Hippocampal formation (tissue), 2 donors: ENCODE measurements at places on chromosomes 5 and 9.

DNA sequence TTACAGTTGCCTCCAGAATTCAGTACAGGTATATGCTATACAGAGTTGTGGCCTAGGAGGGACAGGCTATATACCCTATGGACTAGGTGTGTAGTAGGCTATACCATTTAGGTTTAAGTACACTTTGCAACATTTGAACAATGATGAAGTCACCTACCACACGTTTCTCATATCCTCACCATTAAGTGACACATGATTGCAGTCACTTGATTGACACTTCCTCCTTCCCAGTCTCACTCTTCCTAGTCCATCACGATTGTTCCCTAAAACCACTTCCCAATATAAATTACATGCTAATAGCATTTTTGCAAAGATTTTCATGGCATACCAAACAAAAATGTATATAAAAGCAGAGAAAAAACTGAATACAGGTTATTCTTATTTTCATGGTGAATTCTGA, 312.2 kb downstream of the EPB41L4A start:
- no peak for DNase-seq

- peak; percentile 70 for DNase-seq
Observed at GRCh38 chr9:72454871-72455491, 66.4 kb upstream of the TMC1 start.

- DNase-seq: no peak
Observed at GRCh38 chr5:36734422-36734821, 128.0 kb downstream of the SLC1A3 start.

GRCh38 chr9:37880916-37881479, 22.9 kb downstream of the SLC25A51 start:
- DNase-seq: no peak

DNA sequence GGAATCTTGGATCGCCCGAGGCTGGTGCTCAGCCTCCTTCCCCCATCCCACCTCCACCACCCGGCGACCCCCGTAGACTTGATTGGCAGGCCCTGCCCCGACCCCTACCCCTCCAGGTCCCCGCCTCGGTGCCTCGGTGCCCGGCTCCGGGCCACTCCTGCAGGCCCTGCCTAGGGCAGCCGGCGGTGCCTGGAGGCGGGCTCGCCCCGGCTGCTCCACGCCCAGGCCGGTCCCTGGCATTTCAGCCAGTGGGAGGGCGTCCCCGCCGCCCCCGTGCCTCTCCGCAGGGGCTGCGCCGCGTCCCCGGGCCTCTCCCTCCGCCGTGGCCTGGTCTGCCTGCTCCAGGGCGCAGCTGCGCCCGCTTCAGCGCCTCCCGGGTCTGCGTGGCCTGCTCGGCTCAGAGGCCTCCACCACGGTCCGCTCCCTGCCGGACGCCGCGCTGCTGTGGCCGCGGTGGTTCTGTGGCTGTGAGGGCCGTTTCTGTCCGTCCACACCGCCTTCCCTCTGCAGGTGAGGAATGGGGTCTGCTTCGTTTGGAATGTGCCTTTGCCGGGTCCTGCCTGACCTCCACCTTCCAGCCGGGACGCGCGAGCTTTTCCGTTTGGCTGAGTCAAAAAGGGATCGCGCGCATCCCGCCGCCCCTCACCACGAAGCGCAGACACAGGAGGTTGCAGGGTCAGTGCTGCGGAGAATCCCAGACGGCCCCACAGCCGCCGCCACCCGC, 48.3 kb upstream of the IRX4 start:
- DNase-seq: peak; percentile 6

DNA sequence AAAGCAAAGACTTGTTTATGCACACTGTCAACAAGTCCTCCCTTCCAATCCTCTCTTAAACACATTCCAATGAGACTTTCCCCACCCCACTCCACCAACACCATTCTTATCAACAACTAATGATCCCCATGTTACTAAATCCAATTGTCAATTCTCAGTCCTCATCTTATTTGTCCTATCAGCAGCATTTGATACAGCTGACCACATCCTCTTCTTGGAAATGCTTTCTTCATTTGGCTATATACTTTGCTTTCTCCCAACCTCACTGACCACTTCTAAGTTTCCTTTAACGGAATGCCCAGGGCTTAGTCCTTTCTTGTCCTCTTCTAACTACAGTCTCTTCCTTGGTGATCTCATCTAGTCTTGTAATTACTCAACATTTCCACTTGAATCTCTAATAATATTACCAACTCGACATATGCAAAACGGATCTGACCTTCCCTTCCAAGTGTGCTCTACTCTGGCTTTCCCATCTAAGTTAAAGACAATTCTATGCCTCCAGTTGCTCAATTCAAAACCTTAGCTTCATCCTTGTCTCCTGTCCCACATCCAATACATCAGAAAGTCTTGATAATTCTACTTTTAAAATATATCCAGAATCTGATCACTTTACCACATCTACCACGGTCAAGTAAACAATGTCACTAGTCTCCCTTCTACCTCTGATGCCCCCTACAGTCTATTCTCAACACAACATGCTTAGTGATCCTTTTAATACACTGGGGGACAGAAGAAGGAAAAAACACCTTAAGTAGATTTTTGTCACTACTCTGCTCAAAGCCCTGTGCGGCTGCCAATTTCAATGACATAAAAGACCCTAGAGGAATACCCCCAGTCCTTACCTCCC, 25.5 kb downstream of the AGTPBP1 start:
- no peak for DNase-seq

GRCh38 chr5:58497921-58498320, 6.7 kb downstream of the GAPT start:
- DNase-seq: no peak

DNA sequence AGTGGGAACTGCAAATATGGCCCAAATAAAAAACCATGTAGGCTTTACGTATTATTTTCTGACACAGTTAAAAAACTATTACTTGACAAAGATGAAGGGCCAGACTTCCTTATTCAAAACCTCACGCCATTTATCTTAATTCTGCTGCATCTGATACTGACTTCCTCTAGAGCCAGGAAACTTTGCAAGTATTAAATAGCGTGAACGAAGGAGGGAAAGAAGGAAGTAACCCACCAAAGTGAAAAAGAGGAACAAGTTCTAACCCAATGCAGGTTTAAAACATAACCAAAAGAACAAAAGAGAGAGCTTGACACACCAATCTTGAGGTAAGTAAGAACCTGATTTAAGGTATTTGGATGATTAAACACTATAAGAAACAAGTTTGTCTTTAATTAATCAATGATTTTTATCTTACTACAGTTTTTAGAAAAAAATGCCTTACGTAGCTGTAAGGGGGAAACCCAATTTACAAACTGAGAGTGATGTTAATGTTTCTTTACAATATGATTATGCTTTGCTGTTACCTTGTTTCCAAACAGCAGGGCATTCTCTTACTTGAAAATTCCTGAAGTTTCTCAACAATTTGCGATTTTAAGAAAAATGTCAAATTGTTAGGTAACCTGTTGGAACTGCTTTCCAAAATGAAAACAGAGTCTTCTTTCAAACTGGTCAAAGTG, at the start of gene GAPT:
TSS of gene GAPT (plus strand) at position 220 of the 677 bp plus-strand sequence. CDS start 3,102 bp downstream, outside the sequence.
- no peak for DNase-seq

DNA sequence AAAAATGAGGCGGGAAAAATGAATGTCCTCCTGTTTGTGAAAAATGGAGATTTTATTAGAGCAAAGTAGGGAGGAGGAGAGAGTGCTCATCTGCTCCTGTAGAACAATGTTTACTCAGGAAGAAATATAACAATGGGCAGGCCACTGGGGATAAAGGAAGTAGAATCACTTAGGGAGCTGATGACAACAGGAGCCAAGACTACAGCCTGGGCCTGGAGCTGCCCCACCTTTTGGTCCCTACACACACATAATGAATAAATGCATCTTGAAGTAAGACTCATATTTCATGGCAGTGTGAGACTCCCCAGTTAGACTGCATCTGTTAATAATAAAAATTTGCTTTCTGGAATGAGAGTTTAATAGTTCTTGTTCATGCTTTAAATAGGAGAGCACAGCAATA, 1939.8 kb downstream of the EFNA5 start:
- DNase-seq: no peak

GRCh38 chr5:119269061-119269944, 86.5 kb upstream of the TNFAIP8 start:
- peak; percentile 24 for DNase-seq

GRCh38 chr9:109903515-109904138, 123.6 kb downstream of the PALM2AKAP2 start:
- DNase-seq: no peak

GRCh38 chr9:13759551-13759950, 480.1 kb upstream of the MPDZ start:
- DNase-seq: no peak

- no peak for DNase-seq
Observed at GRCh38 chr9:79581388-79581787, 9.6 kb downstream of the TLE4 start.

GRCh38 chr9:132482196-132482813, 72.3 kb downstream of the CFAP77 start:
- DNase-seq: no peak

DNA sequence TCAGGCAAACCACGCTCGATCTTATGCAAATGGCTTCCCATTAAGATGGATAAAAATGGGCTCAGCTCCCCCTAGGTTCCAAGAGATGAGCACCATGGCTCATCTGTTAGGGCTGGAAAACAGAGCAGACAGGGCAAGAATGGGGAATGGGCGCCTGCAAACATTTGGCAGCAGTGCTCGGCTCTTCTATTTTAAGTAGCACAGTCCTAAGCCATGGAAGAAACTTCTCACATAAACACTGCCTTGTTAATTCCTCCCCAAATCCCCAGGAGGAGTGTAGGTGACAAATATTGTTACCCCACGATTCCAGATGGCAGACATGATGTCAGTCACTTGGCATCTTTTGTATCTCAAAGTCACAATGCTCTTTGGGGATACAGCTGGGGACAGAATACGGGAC, 221.8 kb downstream of the ICE1 start:
- DNase-seq: no peak

DNA sequence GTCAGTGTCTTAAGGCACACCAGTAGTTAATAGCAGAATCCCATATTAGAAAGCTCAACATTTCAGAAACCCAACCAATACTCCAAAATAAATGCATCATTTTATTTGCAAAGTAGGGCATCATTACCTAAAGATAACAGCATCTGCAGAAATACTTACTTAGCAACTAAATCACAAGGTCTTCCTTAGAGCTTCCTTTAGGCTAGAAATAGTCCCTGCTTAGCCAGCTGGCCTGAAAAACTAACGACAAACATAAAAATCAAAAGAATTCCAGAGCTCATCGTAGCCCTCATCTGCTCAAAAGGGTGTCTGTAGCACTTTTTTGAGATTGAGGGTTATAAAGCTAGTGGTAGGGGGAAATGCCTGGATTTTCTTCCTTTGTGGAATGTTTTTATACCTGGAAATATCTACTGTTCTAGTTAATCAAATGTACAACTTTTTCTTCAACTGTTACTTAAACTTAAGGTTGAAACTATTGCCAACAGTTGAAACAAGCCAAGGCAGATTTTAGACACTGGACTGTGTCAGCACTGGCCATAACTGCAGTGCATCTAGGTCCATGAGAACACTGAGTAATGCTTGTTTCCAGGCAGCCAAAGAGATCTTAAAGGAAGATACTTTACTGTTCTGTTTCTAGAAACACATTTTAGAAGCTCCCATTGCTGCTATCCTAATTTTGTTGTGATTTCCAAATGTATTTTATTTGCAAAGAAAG, 129.4 kb upstream of the RASA1 start:
- peak; percentile 31 for DNase-seq

GRCh38 chr9:78031444-78031892, at the start of gene GNAQ:
Gene GNAQ, minus strand, starts transcription at chr9:78031811. Its CDS starts 576 bp downstream, at chr9:78031235.
- no peak for DNase-seq

DNA sequence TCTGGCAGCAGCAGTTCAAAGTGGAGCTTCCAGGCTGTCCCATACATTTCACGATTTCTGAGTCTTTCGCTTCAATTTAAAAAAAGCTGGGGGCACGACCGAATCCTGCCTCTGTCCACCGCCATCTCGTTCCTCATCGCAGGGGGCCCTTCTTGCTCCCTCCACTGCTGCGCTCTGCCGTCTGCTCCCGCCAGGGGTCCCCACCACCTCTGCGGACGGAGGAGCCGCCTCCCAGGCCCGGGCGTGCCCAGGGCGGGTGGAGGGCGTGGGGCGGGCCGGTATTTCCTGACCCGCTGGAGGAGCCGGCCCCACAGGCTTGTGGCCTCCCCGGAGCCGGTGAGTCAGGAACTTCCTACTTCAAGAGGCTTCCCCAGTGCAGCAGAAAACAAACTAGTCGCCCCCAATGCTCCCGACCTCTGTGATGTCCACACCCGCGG, 50.4 kb downstream of the USP20 start:
- DNase-seq: peak; percentile 74

GRCh38 chr5:169606279-169606678, 22.7 kb downstream of the SPDL1 start:
- DNase-seq: no peak

GRCh38 chr5:34977934-34978613, 48.7 kb downstream of the DNAJC21 start:
- DNase-seq: no peak

- DNase-seq: no peak
Observed at GRCh38 chr5:126360467-126360866, 62.7 kb upstream of the GRAMD2B start.

DNA sequence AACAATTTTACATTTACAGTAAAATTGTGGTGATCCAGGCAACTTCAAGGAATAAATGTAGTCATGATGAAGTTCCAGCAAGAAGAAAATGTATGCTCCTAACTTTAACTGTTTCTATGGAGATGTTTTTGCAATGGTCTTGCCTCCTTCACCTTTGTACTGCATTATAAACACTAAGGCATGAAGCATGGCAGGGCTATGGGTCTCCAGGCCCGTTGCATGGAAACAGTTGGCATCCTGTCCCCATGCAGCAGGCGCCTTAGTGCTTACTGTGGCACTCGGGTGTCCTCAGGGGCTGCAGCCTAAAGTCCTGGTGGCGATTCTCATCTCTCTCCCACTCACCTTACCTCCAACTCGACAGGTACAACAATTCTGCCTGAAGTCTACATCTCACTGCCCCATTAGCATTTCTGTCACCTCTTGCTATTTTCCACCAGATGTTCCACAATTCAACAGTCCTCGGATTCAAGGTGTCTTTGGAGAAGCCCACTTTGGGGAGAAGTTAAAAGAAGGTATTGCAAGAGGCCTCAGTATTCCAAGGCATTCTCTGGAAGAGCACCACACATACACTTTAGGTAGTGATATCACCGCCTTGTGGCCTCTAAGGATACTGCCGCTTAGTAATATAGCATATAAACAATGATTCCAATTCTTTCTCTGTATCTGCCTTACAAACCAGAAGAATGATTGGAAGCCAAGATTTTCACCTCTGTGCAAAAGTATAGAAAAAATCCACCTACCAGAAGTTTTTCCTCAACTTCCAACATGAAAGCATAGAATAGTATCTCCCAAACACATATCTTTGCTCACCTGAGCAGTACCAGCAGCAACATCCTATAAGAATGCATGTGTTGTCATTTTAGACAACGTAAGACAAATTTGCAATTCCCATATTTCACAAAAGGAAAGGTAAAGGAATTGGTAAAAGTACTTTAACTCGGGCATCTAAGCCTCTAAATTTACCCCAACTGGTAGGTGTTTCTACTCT, 5.1 kb downstream of the LIFR start:
- DNase-seq: peak; percentile 61
